ENCODE measurements at places on chromosomes 16 and 17. TPM values are rescaled to one million over a fixed set of nuclear protein-coding genes. Genes with fewer than 3 reads are reported as not detected.

DNA sequence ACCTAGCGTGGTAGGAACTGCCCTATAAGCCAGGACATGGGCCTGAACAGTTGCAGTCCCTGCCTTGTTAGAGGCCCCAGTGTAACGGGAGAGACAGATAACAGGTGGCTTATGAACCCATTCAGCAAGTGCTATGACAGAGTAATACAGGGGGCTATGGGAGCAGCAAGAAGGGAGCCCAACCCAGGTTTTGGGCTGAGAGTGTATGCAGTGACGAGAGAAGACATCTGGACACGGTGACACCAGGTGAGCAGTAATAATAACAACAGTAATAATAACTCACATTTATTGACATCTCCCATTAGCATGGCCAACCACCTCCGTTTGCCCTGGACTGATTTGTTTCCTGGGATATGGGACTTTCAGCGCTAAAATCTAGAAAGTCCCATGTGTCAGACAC lies 100.8 kb downstream of the IRX5 start:
- DNase-seq: no peak

The MAPK8IP3 gene
- total RNA-seq: 83.6 TPM

DNA sequence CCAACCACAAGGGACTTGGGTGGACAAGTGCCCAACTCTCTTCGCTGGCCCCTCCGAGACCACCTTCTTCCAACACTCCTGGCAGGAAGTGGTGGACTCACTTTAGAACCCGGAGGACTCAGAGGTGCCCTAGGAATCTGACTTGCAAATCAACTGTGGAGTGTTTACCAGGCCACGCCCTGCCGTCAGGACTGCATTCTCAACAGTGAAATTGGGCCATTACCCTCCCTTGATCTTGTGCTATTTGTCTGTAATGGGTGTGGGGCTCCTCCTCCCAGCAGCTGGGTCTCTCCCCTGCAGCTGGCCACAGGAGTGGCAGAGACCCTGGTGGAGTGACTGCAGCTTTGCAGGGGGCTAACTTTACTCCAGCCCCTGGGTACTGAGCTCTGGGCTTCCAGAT lies 212.2 kb upstream of the RPL38 start:
- no peak for DNase-seq

DNA sequence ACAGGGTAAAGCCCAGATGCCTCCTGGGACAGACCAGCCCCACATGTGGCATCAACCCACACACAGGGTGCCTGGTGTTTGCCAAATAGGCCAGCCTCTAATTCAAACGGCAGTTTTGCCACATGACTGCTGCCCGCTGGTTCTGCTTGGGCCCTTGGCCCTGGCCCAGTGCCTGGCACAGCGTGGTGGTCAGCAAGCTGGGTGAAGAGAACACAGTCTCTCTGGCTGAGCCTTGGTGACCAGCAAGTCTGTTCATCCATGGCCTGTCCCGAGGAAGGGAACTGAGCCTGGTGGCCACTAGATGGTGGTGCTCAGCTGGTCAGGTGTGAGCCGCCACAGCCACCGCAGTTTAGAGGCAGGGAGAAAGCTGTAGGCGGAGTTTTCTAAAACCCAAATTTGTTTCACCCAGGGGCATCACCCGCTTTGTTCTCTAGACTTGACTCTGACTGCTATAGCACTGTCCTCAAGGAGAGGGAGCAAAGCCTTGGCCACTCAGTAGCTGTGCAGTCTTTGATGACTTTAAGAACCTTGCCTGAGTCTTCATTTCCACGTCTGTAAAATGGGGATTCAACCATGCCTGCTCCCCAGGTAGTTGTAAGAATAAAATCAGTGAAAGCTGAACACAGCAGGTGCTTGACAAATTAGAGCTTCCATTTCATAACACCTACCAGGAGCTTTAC lies 4.7 kb upstream of the GFAP start:
- peak; percentile 56 for DNase-seq

The EXOC7 gene
- 91.9 TPM for total RNA-seq

GRCh38 chr17:49338883-49339282 lies 23.2 kb downstream of the ZNF652 start:
- no peak for DNase-seq

GRCh38 chr16:51328733-51329132 lies 177.7 kb upstream of the SALL1 start:
- DNase-seq: no peak

GRCh38 chr17:72056727-72057290 lies 64.0 kb upstream of the SOX9 start:
- DNase-seq: no peak

The DOC2B gene
- total RNA-seq: not detected

- DNase-seq: no peak
These were observed 56.5 kb upstream of the ADORA2B start for GRCh38 chr17:15888436-15888835.

DNA sequence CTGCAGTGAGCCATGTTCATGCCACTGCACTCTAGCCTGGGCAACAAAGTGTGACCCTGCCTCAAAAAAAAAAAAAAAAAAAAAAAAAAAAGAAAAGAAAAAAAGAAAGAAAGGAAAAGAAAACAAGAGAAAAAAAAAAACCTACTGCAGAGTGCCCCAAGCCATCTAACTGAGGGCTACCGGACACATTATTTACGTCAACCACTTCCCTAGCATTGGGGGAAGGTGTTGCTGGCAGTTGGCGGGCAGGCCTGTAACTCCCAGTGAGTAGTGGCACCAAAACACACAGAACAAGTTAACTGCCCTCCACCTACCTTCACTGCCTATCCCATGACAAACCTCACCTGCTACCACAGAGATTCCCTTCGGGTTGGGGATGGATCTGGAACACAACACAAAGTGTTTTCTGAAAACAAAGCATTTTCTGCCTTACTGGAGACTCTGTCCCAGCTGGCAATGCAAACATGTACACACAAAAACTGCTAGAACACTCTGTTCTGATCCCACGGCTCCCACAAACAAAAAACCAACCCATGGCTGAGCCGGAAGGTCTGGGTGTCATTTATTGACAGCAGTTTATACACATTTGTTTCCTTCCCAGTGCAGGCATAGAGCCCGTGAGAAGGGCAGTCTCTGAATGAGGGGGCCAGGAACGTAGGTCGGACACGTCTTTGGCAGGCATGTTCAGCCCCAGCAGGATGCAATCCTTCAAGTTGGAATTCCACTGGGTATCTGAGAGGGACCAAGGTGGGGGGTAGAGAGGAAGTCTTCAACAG lies 11.0 kb downstream of the PHB1 start:
- DNase-seq: no peak

- no peak for DNase-seq
These were observed 262.7 kb upstream of the KCNJ16 start for GRCh38 chr17:69812240-69812837.

GRCh38 chr16:67441907-67442306 lies 11.0 kb downstream of the HSD11B2 start:
- DNase-seq: no peak

The IGSF6 gene
- total RNA-seq: 0.30 TPM

- DNase-seq: no peak
These were observed 23.7 kb downstream of the ZCCHC14 start for GRCh38 chr16:87469169-87469568.

The EFCAB5 gene
- 0.18 TPM for total RNA-seq

DNA sequence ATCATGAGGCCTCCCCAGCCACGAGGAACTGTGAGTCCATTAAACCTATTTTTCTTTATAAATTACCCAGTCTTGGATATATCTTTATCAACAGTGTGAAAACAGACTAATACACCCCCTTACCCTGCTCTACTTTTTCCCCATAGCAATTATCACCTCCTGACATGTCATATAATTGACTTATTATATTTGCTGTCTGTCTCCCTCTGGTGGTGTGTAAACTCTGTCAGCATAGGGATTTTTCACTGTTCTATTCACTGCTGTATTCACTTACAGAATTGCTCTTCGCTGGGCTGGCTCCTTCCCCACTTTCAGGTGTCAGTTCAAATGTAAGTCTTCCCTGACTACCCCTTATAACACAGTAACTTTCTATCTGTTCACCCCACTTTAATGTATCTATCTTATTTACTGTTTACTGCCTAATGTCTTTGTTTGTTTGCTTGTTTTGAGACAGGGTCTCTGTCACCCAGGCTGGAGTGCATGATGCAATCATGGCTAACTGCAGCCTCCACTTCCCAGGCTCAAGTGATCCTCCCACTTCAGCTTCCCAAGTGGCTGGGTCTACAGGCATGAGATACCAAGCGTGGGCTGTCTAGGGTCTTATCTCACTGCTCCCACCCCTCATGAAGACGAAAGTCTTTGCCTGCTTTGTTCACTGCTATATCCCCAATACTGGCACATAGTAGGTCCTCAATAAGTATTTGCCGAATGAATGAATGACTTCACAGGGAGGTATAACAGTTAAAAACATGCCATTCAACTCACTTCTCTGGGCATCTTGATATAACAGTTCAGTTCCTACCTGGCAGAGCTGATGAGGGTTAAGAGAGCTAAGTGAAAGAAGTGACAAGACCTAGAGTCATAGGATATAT lies 52.4 kb upstream of the CDH3 start:
- no peak for DNase-seq

- DNase-seq: no peak
These were observed 1.4 kb upstream of the PRDM7 start for GRCh38 chr16:90078579-90078895.

GRCh38 chr17:1484676-1485422 lies 7.6 kb downstream of the MYO1C start:
- DNase-seq: no peak

GRCh38 chr16:71645450-71645849 lies 19.5 kb downstream of the MARVELD3 start:
- DNase-seq: no peak

- DNase-seq: no peak
These were observed 874 bp downstream of the SLC25A19 start for GRCh38 chr17:75288359-75288758.

- no peak for DNase-seq
These were observed 73.7 kb downstream of the NETO2 start for GRCh38 chr16:47069841-47070584.

- no peak for DNase-seq
These were observed 126.1 kb downstream of the IRX5 start for GRCh38 chr16:55056585-55057401.

DNA sequence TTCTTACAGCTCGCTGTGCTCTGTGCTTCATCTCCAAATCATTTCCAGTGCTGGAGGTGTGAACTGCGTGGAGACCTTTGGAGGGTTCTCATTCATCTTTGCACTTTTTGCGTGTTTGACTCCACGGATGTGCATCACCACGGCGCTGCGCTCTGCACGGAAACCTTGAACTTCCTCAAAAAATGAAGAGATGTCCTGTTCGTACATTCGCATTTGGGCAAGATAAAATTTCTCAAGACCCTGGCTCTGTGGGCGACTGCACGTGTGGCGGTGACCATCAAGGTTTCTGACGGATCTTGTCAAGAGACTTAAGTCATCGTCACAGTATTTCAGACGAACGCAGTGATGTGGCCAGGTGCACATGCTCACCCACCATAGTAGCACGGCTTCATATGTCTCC lies 10.3 kb upstream of the PVALEF start:
- DNase-seq: no peak

The TMEM114 gene
- not detected for total RNA-seq

The MRPS23 gene
- total RNA-seq: 43.1 TPM

The MNT gene
- total RNA-seq: 23.4 TPM

DNA sequence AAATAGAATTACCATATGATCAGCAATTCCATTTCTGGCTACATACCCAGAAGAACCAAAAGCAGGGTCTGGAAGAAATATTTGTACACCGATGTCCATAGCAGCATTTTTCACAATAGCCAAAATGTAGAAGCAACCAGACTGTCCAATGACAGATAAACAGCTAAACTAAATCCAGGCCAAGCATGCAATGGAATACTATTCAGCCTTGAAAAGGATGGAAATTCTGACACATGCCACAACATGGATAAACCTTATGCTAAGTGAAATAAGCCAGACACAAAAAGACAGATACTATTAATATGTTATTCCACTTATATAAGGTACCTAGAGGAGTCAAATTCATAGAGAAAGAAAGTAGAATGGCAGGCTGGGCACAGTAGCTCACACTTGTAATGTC lies 25.9 kb upstream of the CREBBP start:
- no peak for DNase-seq

GRCh38 chr16:56422896-56423441 lies 2.4 kb downstream of the AMFR start:
- no peak for DNase-seq

The PRSS53 gene
- total RNA-seq: 12.1 TPM

The AGRP gene
- total RNA-seq: 0.64 TPM

GRCh38 chr17:76469076-76469990 lies 1.9 kb downstream of the AANAT start:
- DNase-seq: no peak

GRCh38 chr17:4543557-4544026 lies 11.6 kb downstream of the MYBBP1A start:
- no peak for DNase-seq

- no peak for DNase-seq
These were observed 2.4 kb downstream of the MAPK7 start for GRCh38 chr17:19380481-19381301.

The KRTAP2-2 gene
- not detected for total RNA-seq

The RAB34 gene
- 20.5 TPM for total RNA-seq

The CLEC18C gene
- not detected for total RNA-seq

DNA sequence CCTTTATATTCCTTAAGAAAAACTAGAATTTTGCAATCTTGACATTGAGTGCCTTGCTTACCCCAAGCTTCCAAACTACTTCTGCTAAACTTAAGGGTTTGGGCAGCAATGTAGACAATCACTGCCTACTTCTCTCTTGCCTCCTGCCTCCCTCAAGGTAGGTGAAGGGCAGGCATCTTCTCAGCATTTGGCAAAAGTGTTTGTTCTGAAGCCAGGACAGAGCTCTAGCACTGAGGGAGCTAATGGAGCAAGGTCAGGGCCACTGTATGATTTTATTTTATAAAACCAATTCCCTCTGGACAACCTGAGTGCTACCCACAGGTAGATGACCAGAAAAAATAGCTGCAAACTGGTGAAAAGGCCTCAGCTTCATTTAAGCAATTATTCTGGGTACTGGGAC lies 111.8 kb downstream of the IRX3 start:
- no peak for DNase-seq

The CTRB1 gene
- total RNA-seq: not detected

DNA sequence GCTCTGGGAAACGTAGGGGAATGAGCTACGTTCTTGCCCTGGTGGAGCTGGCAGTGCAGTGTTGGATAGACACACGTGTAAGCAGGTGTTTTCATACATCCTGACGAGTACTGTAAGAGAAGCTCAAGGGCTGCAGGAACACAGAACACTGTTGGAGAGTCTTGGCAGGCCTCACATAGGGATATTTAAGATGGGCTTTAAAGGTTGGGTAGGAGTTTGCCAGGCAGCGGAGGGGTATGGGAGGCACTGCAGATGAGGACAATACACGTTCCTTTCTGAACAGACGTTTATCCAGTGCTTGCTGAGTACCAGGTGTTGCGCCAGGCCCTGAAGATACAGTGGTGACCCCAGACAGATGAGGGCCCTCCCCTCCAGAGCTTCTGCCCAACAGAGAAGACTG lies 6.3 kb downstream of the KDM8 start:
- no peak for DNase-seq

GRCh38 chr17:61209525-61209924 lies 190.1 kb upstream of the TBX2 start:
- no peak for DNase-seq

- DNase-seq: no peak
These were observed 46.6 kb downstream of the PECAM1 start for GRCh38 chr17:64343833-64344637.

Measured in activated naive CD4-positive, alpha-beta T cell treated with anti-CD3 and anti-CD28 coated beads, Interleukin-2, amount 50 U/mL, for 72 hours (primary cell).